ENCODE measurements at places on chromosomes 16 and 17.

DNA sequence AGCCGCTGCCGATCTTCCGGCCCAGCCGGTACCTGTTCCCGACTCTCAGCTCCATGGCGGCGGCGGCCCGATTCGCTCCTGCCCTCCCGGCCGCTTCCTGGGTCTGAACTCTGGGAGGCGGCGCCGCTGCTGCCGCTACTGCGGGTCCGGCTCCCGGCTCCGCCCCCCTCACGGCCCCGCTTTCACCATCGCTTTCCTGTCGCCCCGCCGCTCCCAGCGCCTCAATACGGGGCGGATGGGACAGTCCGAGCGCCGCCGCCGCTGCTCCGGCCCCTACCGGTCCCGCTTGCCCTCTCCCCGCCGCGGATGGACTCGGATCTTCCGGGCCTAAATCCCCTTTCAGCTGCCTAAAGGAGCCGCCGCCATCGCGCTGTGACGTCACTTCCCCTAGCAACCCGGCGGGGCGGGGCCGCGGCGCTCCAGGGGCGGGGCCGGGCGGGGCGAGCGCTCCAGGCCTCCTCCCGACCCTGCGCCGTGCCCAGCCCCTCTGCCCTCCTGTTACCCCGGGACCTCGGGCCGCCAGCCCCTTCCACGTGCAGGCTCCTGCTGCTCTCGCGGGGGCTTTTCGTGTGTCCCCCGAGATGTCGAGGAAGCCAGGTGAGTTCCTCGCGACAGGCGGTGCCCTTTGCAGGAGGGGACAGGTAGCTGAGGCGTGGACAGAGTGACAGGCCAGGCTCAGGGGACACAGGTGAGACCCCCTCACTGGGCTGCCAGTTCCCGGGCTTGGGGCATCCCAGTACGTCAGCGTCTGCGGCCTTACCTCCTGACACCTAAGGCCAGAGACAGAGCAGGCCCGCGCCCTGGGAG, at the start of gene CSNK1D:
CSNK1D (minus strand) TSS at position 374 of the 807 bp plus-strand sequence; CDS start at position 55, 319 bp downstream.
- peak; percentile 87 for DNase-seq

DNA sequence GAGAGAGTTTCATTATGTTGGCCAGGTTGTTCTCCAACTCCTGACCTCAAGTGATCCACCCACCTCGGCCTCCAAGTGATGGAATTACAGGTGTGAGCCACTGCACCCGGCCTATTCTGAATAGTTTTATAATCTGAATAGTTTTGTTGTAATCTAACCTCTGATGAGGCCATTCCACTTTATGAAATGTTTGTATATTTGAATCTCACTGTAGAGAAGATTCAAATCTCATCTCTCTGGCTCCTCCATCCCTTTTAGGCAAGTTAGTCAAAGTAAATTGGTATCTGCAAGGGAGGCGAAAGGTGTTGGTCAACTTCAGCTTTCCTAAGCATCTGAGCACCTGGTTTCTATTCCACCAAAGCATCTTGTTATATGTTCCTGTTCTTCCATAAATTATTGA, 131.2 kb downstream of the BRIP1 start:
- DNase-seq = no peak

GRCh38 chr17:67438667-67439066, 61.6 kb downstream of the PITPNC1 start:
- no peak for DNase-seq

DNA sequence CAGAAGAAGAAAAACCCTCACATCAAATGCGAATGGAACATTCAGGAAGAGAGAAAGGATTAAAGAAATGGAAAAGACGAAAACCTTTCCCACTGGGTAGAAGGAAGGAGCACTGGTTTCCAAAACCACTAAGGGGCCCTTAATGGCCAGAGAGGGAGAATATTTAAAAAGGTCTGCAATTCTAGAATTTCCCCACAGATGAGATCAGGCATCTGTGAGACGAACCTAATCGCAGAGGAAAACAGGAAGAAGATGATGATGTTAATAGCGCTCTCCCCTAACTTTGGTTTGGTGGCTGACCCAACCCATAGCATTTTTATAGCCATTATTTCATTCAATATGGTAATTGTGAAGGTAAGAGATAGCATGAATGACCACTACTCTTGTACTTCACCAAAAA, 32.8 kb downstream of the XYLT1 start:
- DNase-seq = no peak

DNA sequence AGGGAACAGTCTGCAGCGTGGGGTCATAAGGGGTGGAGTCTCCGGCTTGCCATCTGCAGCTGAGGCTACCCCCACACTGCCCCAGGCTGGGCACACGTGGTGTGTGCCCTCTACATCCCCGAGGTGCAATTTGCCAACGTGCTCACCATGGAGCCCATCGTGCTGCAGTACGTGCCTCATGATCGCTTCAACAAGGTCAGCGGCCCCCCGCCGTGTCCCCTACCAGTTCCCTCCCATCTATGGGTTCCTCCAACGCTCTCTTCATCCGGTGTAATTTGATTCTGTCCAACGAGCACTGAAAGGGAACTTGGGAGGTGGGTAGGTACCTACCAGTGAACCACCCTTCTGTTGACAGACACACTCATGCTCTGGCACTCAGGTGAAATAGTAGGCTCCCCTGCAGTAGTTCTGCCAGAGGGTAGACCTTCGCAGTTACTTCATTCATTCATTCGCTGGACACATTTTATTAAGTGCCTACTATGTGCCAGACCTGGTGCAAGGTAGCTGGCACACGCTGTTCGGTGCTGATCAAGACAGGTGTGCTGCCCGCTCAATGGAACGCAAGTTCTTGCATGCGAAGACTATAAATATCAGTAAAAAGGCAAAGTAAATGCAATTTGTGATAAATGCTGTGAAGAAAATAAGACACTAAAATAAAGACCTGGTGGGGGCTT, 2.7 kb downstream of the MLLT6 start:
- no peak for DNase-seq

- DNase-seq = no peak
Measured at GRCh38 chr17:69602972-69603371, 188.5 kb downstream of the MAP2K6 start.

- no peak for DNase-seq
Measured at GRCh38 chr16:82414476-82414875, 212.3 kb upstream of the CDH13 start.

GRCh38 chr16:35196313-35196712, 1736.9 kb downstream of the TP53TG3F start:
- DNase-seq = no peak

- no peak for DNase-seq
Measured at GRCh38 chr17:55340686-55341085, 75.9 kb downstream of the HLF start.

GRCh38 chr17:51374209-51374608, 113.9 kb downstream of the UTP18 start:
- DNase-seq = no peak

- no peak for DNase-seq
Measured at GRCh38 chr16:77897831-77898605, 109.7 kb downstream of the VAT1L start.

- DNase-seq = no peak
Measured at GRCh38 chr17:15377616-15378015, 36.2 kb upstream of the TEKT3 start.

DNA sequence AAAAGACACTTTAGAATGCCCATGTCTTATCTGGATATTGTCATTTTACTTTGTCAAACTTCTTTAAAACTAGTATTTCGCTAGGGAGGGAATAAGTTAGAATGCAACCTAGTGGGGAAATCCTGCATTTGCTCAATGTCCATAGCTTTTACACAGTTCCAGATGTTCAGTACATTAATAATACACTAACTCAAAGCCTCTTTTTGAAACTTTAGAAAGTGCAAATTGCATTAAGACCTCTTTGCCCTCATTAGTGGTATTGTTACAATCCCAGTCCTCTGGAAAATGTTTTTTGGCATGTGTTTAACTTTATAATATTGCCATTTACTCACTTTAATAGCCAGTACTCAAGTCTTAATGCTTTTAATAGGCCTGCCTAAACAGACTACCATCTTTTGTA, 106.8 kb downstream of the BRIP1 start:
- DNase-seq = no peak

- peak; percentile 75 for DNase-seq
Measured at GRCh38 chr16:66608241-66609138, 4.0 kb downstream of the CMTM3 start.

Data from central memory CD8-positive, alpha-beta T cell (primary cell).